K562 (cell line): ENCODE measurements at places on chromosomes 1 and 21. TPM values are rescaled to one million over a fixed set of nuclear protein-coding genes. Genes with fewer than 3 reads are reported as not detected.

DNA sequence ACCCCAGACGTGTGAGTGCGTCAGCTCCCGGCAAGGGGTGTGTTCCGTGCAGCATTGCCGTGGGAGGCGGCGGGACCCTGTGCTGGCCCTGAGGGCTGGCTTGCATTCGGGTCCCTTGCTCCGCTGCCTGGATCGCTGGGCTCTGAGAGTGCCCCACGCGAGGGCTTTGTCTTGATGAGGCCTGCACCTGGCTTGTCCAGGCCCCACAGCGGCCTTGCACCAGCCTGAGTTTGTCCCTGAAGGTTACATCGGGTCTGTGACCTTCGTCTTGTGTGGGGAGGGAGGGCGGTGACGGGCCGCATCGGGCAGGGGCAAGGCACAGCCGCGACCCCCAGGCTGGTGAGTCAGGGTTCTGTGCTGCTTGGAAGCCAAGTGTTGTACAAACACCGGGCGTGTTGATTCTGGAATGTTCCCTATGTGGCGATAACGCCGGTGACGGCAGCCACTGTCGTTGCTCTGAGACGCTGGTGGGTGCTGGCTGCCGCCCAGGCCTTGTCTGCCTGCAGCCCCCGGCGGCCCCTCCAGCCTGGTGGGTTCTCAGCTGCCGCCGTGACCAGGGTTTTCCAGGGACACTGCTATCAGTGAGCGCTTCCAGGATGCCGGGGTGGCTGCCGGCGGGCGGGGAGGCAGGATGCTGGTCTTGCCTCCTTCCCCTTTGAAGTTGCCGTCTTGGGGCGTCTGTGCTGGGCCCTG is 42.9 kb downstream of the SLX9 start:
- DNase-seq: no peak
- H3K4me3 ChIP-seq: no peak overlapping the region
- H3K4me1 ChIP-seq: peaks cover 70% of the 10 kb centered on the region; the same call in 1 of the 2 replicates
- H3K27ac ChIP-seq: no peak overlapping the region
- H3K36me3 ChIP-seq: peaks cover 7% of the 10 kb centered on the region; the same call in 1 of the 3 replicates

DNA sequence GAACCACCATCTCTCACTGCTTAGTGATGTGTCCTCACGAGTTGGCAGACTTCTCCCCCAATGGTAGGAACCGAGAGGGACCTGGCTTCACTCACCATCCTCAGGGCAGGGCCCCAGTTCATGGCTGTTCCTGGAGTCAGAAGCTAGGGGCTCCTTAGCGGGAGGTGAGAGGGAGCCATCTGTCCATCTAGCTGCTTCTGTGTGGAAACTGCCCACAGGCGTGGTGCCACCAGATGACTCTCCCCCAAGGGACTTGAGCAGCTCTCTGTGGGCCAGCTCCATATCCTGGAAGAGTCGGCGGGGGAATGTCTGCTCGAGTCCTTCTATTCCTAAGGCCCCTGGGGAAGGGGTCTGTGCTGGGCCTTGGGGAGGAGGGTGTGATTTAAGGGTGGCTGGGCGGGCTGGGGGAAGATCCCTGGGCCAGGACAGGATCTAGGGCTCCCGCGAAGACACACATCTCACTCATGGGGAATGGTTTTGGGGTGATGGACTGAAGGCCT is 16.3 kb downstream of the LRRC71 start:
- no peak overlapping the region for H3K27ac ChIP-seq
- H3K36me3 ChIP-seq: peaks cover 16% of the 10 kb centered on the region; the same call in 1 of the 3 replicates
- DNase-seq: no peak
- no peaks in the 10 kb centered on the region for H3K4me1 ChIP-seq
- no peaks in the 10 kb centered on the region for H3K27me3 ChIP-seq

DNA sequence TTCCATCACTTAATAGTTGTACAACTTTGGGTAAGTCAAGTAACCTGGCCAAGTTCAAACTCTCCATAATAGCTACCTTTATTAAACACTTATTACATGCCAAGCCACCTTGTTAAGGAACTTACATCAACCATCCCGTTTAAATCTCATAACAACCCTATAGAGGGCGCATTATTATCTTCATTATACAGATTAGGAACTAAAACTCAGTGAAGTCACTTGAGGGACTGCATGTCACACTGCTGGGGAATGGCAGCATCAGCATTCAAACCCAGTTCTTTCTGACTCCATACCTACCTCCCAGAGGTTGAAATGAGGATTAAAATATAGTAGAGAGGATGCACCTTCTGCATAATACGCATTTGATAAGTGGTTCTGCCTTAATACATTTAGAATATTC is 47.1 kb upstream of the PLA2G2C start:
- H3K27ac ChIP-seq: no peak overlapping the region
- H3K27me3 ChIP-seq: peaks cover 47% of the 10 kb centered on the region
- H3K4me3 ChIP-seq: no peak overlapping the region

The RIMKLA gene
- 0.02 TPM in 2 replicates for total RNA-seq

The GRIK1 gene
- total RNA-seq: 0.44 and 0.67 TPM in 2 replicates

GRCh38 chr1:46768445-46768844 is 30.4 kb upstream of the CYP4B1 start:
- H3K27ac ChIP-seq: no peak overlapping the region
- DNase-seq: no peak
- H3K36me3 ChIP-seq: no peaks in the 10 kb centered on the region
- no peaks in the 10 kb centered on the region for H3K4me1 ChIP-seq
- H3K4me3 ChIP-seq: no peak overlapping the region
- H3K27me3 ChIP-seq: no peaks in the 10 kb centered on the region; the same call in 2 of the 3 replicates
